Mammary microvascular endothelial cell (primary cell): ENCODE measurements at places on chromosomes 5 and 9. TPM values are rescaled to one million over a fixed set of nuclear protein-coding genes. Genes with fewer than 3 reads are reported as not detected.

The S1PR3 gene
- total RNA-seq = 25.5 and 25.9 TPM in 2 replicates

The CDKN2A gene
- total RNA-seq = 40.8 and 43.6 TPM in 2 replicates

The FYB1 gene
- not detected in 2 replicates for total RNA-seq

The NUTM2F gene
- not detected in 2 replicates for total RNA-seq

The OTP gene
- not detected in 2 replicates for total RNA-seq

The GFI1B gene
- not detected in 2 replicates for total RNA-seq

The GABRA1 gene
- not detected in 2 replicates for total RNA-seq

The MARVELD2 gene
- 1.6 and 2.3 TPM in 2 replicates for total RNA-seq

The SLCO6A1 gene
- not detected in 2 replicates for total RNA-seq

The OR1N2 gene
- total RNA-seq = not detected in 2 replicates

The IQGAP2 gene
- total RNA-seq = 0.39 and 1.1 TPM in 2 replicates

The PCDHGA5 gene
- 0.53 and 0.79 TPM in 2 replicates for total RNA-seq

The TXNDC8 gene
- total RNA-seq = not detected in 2 replicates

The CNTNAP3B gene
- 19.0 and 22.2 TPM in 2 replicates for total RNA-seq

The C9orf153 gene
- not detected in 2 replicates for total RNA-seq

The RETREG1 gene
- total RNA-seq = not detected in 2 replicates

The FOXI1 gene
- total RNA-seq = not detected in 2 replicates

The MLANA gene
- not detected in 2 replicates for total RNA-seq

The GTF2H2 gene
- total RNA-seq = 18.2 and 18.3 TPM in 2 replicates
